Stimulated activated CD4-positive, alpha-beta T cell treated with anti-CD3 and anti-CD28 coated beads, Interleukin-15, amount 100 ng/mL, for 48 hours (primary cell): ENCODE measurements at places on chromosomes 16 and 17.

DNA sequence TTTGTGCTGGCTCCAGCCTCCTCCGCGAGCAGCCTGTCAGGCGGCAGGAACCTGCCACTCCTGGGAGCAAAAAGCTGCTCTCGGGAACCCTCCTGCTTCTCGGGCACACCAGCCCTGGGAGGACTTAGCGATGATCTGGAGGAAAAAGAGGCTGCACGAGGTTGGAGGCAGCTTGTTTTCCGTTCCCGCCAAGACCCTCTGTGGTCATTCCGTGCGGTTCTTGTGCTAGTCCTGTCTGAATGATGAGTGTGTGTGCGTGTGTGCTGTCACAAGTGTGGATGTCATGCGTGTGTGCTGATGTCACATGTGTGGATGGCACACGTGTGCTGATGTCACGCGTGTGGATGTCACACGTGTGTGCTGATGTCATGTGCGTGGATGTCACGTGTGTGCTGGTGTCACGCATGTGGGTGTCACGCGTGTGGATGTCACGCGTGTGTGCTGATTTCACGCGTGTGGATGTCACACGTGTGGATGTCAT lies 150.0 kb downstream of the NPIPB11 start:
- no peak for DNase-seq

- no peak for DNase-seq
Observed at GRCh38 chr17:75531721-75532072, 6.2 kb downstream of the LLGL2 start.

DNA sequence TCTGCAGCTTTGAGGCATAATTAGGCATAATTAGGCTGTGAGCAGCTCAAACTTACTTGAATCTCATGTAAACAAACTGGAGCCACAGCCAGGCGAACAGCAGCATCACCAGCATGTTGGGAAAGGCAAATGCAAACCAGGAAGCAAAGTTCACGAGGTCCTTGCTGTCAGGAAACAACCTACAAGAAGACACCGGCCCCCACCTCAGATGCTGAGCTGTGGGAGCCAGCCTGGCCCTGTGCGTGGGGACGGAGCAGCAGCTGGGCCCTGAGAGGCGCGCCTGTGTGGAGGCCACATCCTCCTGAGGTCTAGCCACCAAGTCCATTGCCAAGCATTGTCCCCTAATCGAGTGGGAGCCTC lies 12.2 kb downstream of the SLC13A5 start:
- DNase-seq, result no peak

- DNase-seq, result no peak
Observed at GRCh38 chr17:35344262-35344661, 29.2 kb downstream of the SLFN11 start.

DNA sequence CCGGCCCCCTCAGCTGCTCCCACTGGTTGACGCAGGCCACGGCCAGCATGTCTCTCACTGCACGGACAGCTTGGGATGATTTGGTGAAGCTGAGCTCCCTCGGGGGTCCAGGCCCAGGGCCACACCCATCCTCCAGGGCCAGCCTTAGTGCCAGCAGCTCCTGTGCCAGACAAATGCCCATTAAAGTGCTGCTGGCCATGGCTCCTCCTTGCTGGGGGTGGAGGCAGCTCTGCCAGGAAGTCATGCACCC lies 2.5 kb downstream of the TRIM47 start:
- no peak for DNase-seq

GRCh38 chr17:76700270-76700616 lies 10.5 kb downstream of the MXRA7 start:
- no peak for DNase-seq

DNA sequence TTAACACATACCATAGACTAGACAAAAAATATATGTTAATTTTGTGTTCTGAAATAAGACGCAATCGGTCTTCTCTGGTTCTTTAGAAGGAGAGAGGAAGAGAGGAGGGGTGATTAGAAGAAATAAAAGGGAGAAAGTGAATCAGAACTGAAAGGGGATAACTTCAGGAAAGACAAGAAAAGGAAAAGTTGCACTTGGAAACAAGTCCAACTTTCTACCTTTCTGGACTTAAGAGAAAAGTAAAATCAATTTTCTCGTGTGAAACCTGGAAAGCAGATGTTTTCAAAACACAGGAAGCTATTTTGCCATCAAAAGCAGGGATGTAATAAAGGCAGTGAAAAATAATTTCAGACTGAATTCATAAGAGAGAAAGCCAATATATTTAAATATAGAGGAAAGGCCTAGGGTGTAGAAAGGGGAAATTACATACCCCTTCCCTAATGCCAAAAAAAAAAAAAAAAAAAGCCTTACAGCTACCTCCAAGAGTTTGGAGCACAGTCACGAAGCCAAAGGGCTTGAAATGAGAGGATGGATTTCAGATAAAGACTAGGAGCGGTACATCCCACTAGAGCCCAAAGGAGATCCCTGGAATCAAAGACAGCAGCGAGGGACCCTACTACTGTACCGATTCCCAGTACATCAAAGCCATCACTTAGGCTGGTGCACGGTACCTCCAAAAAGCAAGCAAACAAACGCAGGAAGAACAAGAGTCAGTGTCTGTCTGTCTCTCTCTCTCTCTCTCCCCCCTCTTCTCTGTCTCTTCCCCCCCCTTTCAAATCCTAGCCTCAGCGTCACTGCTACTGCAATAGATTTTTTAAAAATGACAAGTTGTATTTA lies 12.1 kb upstream of the ZFHX3 start:
- no peak for DNase-seq

DNA sequence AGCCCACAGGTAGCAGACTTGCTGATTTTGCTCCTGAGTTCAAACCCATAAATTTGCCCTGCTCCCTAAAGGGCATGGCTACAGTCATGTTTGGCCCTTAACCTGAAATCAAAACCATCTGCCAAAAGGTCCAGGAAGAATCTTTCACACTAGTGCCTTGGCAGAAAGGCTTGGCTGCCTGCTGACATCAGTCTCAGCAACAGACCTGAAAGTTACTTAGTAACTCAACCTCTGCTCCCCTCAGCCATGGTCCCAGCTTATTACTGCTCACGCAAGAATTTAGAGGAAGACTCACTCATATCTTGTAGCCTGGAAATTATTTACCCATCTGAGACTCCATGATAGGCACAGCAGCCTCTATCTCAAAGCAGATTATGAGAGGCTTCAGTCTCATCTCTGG lies 98.0 kb upstream of the KIF2B start:
- DNase-seq, result no peak

- DNase-seq, result no peak
Observed at GRCh38 chr17:21313320-21313719, 28.8 kb downstream of the MAP2K3 start.

DNA sequence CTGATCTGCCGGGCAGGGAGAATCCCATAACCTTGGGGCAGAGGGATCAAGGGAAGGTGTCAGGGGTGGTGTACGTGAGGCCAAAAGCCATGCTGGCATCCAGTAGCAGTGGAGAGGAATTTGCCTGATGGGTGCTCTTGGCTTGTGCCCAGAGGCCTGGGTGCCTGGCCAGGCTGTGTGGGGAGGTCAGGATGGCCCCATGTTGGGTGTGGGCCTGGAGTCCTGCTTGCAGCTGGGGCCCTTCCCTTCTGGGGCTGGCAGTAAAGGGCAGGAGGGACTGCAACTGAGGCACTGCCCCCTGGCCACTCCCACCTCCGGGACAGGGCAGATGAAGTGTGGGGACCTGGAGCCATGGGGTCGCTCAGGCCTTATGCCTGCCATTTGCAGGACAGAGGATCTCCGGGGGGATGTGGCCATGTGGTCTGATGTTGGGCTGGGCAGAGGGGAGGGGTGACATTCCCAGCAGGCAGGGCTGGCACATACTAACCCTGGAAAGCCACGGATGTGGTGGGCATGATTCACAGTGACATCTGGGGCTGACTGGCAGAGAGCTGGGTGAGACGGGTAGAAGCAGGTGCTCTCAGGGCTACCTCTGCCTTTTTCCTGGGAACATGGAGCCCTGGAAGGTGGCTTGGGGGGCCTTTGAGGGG lies 3.5 kb downstream of the FMNL1 start:
- no peak for DNase-seq

GRCh38 chr16:88968589-88969280 lies 8.3 kb downstream of the CBFA2T3 start:
- no peak for DNase-seq
